ENCODE measurements at places on chromosomes 4 and X. TPM values are rescaled to one million over a fixed set of nuclear protein-coding genes. Genes with fewer than 3 reads are reported as not detected.

Gene ZNF732
- total RNA-seq, result 1.4 TPM

Gene GC
- not detected for total RNA-seq

Gene PLP2
- 109 TPM for total RNA-seq

Gene RAB41
- not detected for total RNA-seq

Gene SPANXN4
- total RNA-seq, result not detected

Gene ODAPH
- 55.3 TPM for total RNA-seq

Gene COX7B2
- not detected for total RNA-seq

Gene TNIP2
- 31.1 TPM for total RNA-seq

Gene CAPN6
- total RNA-seq, result 9.4 TPM

Gene UGT2B11
- not detected for total RNA-seq

Gene PPBP
- not detected for total RNA-seq

Gene LRP2BP
- 0.27 TPM for total RNA-seq

Gene RTL5
- total RNA-seq, result 13.2 TPM

Gene DGAT2L6
- not detected for total RNA-seq

Gene BANK1
- total RNA-seq, result 2.0 TPM

Gene EDA2R
- 25.3 TPM for total RNA-seq

Gene ZNF630
- 1.3 TPM for total RNA-seq

Gene RAI2
- 0.50 TPM for total RNA-seq

Gene HSD17B11
- total RNA-seq, result 32.8 TPM

Gene INPP4B
- 2.8 TPM for total RNA-seq

Gene ANXA3
- total RNA-seq, result 68.7 TPM

Gene KIT
- 5.3 TPM for total RNA-seq

Gene SERPINA7
- not detected for total RNA-seq

Gene OGT
- 139 TPM for total RNA-seq

Gene PCYT1B
- 6.3 TPM for total RNA-seq

Gene GUCY1A1
- total RNA-seq, result 0.48 TPM

Gene PF4V1
- total RNA-seq, result not detected

Gene SCOC
- total RNA-seq, result 60.8 TPM

Gene GNRHR
- not detected for total RNA-seq

Gene CPLX1
- 1.9 TPM for total RNA-seq

Gene DRD5
- not detected for total RNA-seq

Gene VEGFD
- total RNA-seq, result not detected

Gene SYTL4
- 3.3 TPM for total RNA-seq

Gene TMPRSS11F
- not detected for total RNA-seq

Gene DIPK2B
- total RNA-seq, result not detected

Gene CLCN4
- 7.2 TPM for total RNA-seq

Gene RASSF6
- 0.07 TPM for total RNA-seq

Gene RRH
- 0.25 TPM for total RNA-seq

Gene RPGR
- 6.3 TPM for total RNA-seq

Gene MAOB
- 0.77 TPM for total RNA-seq

Gene UBA6
- total RNA-seq, result 141 TPM

Gene F8A2
- total RNA-seq, result not detected

Gene GPR82
- total RNA-seq, result not detected

Gene MAGED4
- 96.3 TPM for total RNA-seq

Gene CENPVL1
- 0.25 TPM for total RNA-seq

Gene IL2
- not detected for total RNA-seq

Gene EREG
- total RNA-seq, result 0.14 TPM

Gene TSPAN6
- 49.7 TPM for total RNA-seq

Gene BRS3
- total RNA-seq, result not detected

Gene NR3C2
- 2.5 TPM for total RNA-seq

Gene PNMA6A
- total RNA-seq, result 1.9 TPM

Gene RNF150
- total RNA-seq, result 5.2 TPM
